ENCODE measurements at places on chromosomes 4 and X. TPM values are rescaled to one million over a fixed set of nuclear protein-coding genes. Genes with fewer than 3 reads are reported as not detected.

The CLTRN gene
- 0.20 TPM for total RNA-seq

The XG gene
- total RNA-seq: 14.2 TPM

The GABRE gene
- total RNA-seq: 27.5 TPM

The DMRTC1B gene
- total RNA-seq: not detected

The G3BP2 gene
- 47.2 TPM for total RNA-seq

The TXK gene
- 1.4 TPM for total RNA-seq

The NIPAL1 gene
- total RNA-seq: 44.2 TPM

The MAEA gene
- total RNA-seq: 59.4 TPM

The LRP2BP gene
- 0.60 TPM for total RNA-seq

The UGT2A1 gene
- total RNA-seq: not detected

DNA sequence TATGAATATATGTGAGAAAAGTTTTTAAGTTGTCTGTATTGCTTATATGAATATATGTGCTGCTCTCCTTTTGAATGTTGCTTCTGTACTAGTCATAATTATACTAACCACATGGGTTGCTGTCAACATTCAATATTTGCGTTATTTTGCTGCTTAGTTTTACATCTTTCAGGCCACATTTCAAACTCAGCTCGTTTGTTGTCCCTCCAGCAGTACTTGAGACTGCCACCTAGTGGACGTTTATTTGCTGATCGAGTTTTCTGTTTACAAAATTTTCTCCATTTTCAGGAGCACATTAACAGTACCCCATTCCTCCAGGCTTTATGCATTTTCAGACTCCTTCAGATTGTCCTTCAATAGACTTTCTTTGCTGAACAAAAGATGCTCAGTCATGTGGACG, 75.8 kb downstream of the NUDT11 start:
- no peak for ATAC-seq

DNA sequence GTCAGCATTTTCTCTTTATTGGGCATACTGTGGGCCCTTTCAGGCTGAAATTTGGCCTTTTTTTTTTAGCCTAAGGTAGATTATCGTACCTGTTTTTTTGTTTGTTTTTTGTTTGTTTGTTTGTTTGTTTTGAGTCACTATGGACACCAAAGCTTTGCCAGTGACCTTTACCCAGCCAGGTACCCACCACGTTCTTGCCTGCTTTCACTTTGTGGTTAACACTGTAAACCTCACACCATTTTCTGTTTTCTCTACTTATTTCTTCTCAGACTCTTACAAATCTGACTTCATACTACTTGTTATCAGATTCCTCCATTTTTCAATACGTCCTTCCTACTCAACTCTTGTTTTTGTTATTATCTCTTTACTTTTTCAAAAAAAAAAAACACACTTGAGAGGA, 81.5 kb downstream of the ZNF674 start:
- ATAC-seq: no peak

DNA sequence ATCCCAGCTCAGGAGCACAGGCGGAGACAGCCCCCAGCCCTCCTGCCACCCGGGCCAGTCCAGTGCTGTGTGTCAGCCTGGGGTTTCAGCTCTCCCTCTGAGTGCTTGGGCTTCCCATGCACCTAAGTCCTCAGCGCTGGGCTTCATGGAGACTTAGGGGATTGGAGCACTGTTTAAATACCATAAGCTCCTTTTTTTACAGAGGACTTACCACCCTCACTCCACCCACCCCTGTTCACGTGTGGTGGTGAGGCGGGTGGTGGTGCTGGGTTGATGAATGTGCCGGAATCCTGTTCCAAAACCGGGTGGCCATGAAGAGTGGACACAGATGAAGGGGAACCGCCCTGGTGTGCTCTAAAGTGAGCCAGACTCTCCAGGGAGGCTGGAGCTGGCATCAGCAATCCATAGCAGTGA, 66.9 kb downstream of the PSAPL1 start:
- ATAC-seq: no peak

GRCh38 chrX:12843668-12844279, 23.1 kb upstream of the TLR7 start:
- no peak for ATAC-seq

DNA sequence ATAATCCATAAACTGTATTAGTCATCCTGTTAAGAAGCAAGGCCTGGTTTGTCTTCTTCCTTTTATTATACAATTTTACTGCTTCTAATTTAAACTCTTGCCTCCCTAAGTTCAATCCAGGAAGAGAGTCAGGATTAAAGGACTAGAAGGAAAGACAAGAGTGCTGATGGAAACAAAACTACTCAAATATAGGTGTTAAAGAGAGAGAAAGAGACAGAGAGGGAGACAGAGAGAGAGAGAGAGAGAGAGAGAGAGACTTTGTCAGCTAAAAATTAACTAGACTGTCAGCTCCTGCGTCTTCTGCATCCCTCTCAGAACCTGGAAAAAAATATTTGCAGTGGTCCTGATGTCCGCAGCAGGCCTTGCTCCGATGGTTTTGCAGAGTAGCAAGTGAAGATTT, 13.5 kb upstream of the FGG start:
- no peak for ATAC-seq

- no peak for ATAC-seq
These were observed 1841.0 kb upstream of the PCDH7 start for GRCh38 chr4:28879178-28879577.

- no peak for ATAC-seq
These were observed 67.1 kb downstream of the ATXN3L start for GRCh38 chrX:13252726-13253125.

- no peak for ATAC-seq
These were observed 2.3 kb downstream of the GPR174 start for GRCh38 chrX:79146640-79147390.

- no peak for ATAC-seq
These were observed 197.6 kb upstream of the KLF3 start for GRCh38 chr4:38466401-38466800.

- no peak for ATAC-seq
These were observed 221.4 kb downstream of the TACR3 start for GRCh38 chr4:103498161-103499070.

DNA sequence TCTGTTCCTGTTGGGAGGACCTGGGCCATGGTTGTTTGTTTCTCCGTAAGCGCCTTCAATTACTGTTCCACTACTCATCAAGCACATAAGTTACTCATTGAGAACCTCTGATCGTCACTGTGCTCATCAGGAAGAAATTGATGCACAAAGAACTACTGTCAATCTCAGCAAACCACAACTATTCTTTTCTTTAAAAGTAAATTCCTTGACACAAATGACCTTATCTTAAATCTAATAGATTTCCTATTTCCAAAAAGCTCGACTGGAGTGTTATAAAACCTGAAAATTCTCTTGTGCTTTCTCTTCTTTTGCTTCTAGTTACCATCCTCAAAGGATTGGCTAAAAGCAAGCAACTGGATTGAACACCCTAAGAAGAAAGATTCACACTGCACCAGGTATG, at the start of gene MUC7:
Gene MUC7, plus strand, starts transcription at position 301 of the 400 bp plus-strand sequence. CDS start 1,825 bp downstream, outside the sequence.
- ATAC-seq: no peak

GRCh38 chr4:150510176-150510865, 71.6 kb upstream of the MAB21L2 start:
- no peak for ATAC-seq

- no peak for ATAC-seq
These were observed 51.4 kb upstream of the GUCY1A1 start for GRCh38 chr4:155615081-155615887.

DNA sequence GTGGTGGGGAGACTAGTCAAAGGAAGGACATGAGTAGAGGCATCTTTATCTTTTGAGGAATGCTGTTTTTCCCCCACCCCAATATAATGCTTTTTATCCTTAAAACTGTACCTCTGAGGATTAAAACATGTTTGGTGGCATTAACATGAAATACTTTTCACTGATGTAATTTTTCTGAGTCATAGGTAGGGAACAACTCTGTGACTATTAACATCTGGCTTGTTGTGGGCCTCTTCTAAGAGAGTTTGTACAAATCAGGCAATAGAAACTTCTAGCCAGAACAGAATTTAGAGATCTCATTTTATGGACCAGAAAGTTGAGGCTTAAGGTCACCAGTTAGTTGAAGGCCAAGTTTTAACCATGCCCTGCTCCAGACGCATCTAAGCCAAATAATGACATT, 207.6 kb downstream of the SOX3 start:
- ATAC-seq: no peak

Data from esophagus mucosa (tissue), 1 donor.